Eye (tissue), 1 donor: ENCODE measurements at places on chromosomes 3 and 15.

DNA sequence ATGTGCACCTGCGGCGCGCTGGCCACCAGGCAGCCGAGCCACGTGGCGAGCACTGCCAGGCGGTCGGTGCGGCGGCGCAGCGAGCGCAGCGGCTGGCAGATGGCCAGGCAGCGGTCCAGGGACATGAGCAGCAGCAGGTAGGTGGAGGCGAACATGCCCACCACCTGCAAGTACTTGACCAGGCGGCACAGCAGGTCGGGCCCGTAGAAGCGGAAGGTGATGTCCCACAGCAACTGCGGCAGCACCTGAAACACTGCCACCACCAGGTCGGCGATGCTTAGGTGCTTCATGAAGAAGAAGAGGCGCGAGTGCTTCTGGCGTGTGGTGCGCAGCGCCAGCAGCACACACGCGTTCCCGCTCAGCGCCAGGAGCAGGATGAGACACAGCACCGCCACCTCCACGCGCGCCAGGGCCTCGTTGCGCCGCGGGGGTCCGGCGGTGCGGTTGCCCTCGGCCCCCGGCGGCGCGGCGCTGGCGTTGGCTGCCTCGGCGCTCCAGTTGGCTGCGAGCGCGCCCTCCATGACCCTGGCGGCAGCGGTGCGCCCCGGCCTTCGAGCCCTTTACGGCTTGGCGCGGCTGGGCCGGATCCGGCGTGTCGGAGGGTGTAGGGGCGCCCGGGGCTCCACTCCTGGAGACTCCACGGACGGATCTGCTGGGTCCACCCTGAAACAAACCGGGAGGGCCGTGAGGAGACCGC, 1.6 kb downstream of the OXTR start:
- peak; percentile 77 for DNase-seq

DNA sequence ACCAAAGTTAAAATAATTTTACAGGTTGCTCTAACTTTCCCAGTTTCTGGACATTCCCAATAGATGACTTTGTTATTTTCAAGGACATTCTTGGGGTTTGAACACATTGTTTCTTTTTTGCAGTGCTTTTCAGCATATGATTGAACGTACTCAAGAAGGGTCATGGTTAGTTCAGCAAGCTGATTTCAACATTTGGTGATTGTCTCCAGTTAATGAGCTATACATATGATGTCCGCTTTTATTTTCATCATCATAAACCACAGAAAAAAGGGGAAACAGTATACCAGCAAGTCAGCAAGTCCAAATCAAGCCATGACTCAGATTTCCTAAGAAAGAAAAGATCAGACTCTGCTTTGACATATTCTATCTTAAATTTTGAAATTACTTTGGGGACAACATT, 69.4 kb downstream of the B3GALNT1 start:
- DNase-seq = peak; percentile 44

DNA sequence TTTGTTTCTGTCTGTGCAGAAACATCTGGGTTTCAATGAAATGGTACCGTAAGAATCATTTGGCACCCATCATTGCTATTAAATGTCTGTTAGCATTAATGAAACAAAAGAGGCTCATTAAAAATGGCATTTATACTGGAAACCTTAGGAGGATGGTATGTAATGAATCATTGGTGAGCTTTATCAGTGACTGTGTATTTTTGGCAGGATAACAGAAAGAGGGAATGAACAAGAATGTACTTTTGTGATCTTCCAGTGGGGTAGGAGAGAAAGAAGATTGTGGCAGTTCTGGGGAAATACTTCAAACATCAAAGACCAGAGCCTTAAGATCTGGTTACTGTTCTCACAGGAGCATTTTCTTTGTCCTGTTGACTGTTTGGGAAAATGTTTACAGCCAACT, 4.7 kb upstream of the DCBLD2 start:
- DNase-seq = no peak

- no peak for DNase-seq
Measured at GRCh38 chr3:152797751-152798432, 37.0 kb upstream of the P2RY1 start.

- no peak for DNase-seq
Measured at GRCh38 chr15:99433757-99434450, 131.9 kb upstream of the MEF2A start.

GRCh38 chr15:31328969-31329639, 2.5 kb downstream of the KLF13 start:
- DNase-seq = no peak

DNA sequence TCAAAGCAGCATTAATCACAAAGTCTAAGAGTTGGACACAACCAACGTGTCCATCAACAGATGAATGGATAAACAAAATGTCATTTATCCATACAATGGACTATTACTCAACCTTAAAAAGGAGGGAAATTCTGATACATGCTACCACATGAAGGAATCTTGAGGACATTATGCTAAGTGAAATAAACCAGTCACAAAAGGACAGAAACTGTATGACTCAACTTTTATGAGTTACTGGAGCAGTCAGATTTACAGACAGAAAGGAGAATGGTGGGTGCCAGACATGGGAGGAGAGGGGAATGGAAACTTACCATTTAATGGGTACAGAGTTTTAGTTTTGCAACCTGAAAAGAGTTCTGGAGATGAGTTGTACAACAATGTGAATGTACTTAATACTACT, 43.0 kb upstream of the SEC13 start:
- no peak for DNase-seq

GRCh38 chr15:84669726-84670125, 11.7 kb upstream of the NMB start:
- DNase-seq = no peak

GRCh38 chr15:27360316-27360715, 389.3 kb downstream of the GABRG3 start:
- no peak for DNase-seq

DNA sequence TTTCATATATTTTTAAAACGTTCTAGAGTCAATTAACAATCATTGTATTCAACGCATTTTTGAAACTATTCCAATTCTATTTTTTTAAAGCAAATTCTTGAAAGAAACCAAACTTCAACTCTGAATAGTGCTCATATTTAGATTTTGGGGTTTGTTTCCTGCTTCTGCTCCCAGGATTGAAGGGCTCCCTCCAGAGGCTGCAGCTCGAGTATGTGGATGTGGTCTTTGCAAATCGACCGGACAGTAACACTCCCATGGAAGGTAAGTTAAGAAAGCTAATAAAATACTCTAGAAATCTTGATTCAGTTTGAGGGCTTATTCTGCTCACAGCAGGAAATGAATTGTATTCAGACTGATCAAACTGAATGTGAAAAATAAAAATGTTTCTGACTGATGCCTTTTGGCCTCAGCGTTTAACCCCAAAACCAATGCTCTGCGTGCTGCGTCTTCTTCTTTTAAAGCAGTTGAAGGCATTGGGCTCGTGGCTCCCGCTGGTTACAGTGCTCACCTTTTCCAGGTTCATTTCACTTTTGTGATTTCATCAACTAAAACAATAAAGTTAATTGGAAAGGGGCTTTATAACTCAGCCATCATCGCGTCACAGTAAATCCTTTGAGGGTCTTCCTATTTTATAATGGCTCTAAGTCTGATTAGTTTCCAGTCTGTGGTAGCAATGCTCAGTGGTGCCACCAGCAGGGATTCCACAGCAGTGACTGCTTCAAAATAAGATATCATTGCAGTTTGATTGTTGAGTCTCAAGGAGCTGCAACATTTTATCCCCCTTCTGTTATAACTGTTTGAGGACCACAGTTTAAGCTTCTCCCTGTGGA, 80.1 kb downstream of the SSR3 start:
- peak; percentile 47 for DNase-seq
